ENCODE measurements at places on chromosomes 13 and 19. TPM values are rescaled to one million over a fixed set of nuclear protein-coding genes. Genes with fewer than 3 reads are reported as not detected.

LHB gene
- not detected for total RNA-seq

- H3K4me3 ChIP-seq, result peak within 1 kb of the TSS; percentile 55
- H3K36me3 ChIP-seq, result no peaks in the 10 kb centered on the region
- H3K4me1 ChIP-seq, result peaks cover 28% of the 10 kb centered on the region
- H3K27me3 ChIP-seq, result peaks cover 25% of the 10 kb centered on the region
- peak; percentile 73 for DNase-seq
These were observed at the start of gene ATP1A3 for GRCh38 chr19:41993612-41994483. ATP1A3 (minus strand) TSS chr19:41994230; CDS start chr19:41994076, 154 bp downstream.

- no peaks in the 10 kb centered on the region for H3K27me3 ChIP-seq
- H3K27ac ChIP-seq, result peak overlapping the region; percentile 68
- peak overlapping the region; percentile 37 for H3K4me3 ChIP-seq
- DNase-seq, result peak; percentile 49
These were observed 350.5 kb downstream of the KCNRG start for GRCh38 chr13:50365408-50366391.

GRCh38 chr19:30076751-30077670 lies 135.0 kb downstream of the URI1 start:
- no peak overlapping the region for H3K27ac ChIP-seq
- H3K4me1 ChIP-seq, result no peaks in the 10 kb centered on the region
- no peak overlapping the region for H3K4me3 ChIP-seq

DNA sequence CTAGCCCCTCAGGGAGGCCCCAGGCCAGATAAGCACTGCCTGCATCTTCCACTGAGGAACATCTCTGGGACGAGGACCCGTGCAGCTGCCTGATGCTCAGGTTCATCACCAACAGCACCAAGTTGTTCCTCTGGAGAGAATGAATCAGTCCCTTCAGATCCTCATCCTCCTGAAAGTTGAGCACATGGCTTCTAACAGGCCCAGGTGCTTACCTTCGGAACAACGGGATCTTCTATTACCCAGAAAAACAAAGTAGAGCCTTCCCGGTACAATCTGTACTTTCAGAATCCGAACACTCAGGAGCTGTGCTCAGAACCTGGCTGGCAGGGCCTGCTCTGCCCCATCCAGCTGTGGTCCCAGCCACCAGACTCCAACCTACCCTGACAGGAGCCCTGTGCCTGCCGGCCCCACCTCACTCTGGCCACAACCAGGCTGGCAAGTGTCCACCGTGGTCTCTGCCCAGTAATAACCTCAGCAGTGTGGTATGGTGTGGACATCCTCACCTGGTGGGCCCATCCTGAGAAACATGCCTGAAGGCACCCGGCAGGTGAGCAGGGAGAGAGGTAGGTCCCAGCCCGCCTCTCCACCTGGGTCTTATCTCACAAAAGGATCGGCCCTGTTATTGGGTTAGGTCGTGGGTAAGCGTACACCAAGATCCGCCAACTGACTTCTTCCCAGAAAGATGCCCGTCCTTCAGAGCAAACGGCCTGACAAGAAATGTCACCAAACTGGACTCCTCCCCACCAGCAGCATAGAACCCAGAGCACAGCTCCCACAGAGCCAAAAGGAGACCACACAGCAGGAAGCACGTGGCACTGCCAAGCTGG lies 34.1 kb downstream of the ELL start:
- H3K4me3 ChIP-seq, result no peak overlapping the region
- H3K36me3 ChIP-seq, result no peaks in the 10 kb centered on the region
- no peak overlapping the region for H3K27ac ChIP-seq
- H3K27me3 ChIP-seq, result no peaks in the 10 kb centered on the region

GRCh38 chr19:33683881-33684537 lies 62.3 kb downstream of the CHST8 start:
- no peak for DNase-seq
- H3K36me3 ChIP-seq, result no peaks in the 10 kb centered on the region
- H3K4me1 ChIP-seq, result no peaks in the 10 kb centered on the region

RAB3A gene
- total RNA-seq, result 4.7 TPM

DNA sequence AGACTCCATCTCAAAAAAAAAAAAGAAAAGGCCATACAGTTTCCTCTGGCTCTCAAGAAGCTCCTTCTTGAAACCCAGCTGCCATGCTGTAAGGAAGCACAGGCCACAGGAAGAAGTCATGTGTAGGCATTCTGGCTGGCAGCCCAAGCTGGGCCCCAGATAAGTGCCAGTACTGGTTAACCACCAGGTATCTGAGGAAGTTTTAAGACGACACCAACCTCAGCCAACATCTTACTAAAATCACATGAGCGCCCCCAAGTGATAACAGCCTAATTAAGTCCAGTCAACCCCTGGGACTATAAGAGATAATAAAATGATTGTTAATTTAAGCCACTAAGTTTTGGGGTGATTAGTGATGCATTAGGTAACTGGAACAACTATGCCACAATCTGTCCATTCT lies 27.4 kb upstream of the AKT2 start:
- no peaks in the 10 kb centered on the region for H3K27me3 ChIP-seq
- no peaks in the 10 kb centered on the region for H3K36me3 ChIP-seq
- no peak overlapping the region for H3K4me3 ChIP-seq
- no peak for DNase-seq
- no peak overlapping the region for H3K27ac ChIP-seq

Data from CD4-positive, alpha-beta memory T cell (primary cell).